Stimulated activated CD4-positive, alpha-beta T cell treated with anti-CD3 and anti-CD28 coated beads, Interleukin-4, amount 100 ng/mL, for 1 hour (primary cell): ENCODE measurements at places on chromosomes 16 and 17.
A peak's percentile ranks its signal among the peaks of the same experiment; 100 is the strongest.

GRCh38 chr17:18258356-18259038 is at the start of gene FLII:
TSS of gene FLII (minus strand) at chr17:18258738. CDS start at chr17:18258690, 48 bp downstream.
- DNase-seq = peak; percentile 70

GRCh38 chr16:57815987-57816745 is 13.9 kb upstream of the KIFC3 start:
- no peak for DNase-seq

DNA sequence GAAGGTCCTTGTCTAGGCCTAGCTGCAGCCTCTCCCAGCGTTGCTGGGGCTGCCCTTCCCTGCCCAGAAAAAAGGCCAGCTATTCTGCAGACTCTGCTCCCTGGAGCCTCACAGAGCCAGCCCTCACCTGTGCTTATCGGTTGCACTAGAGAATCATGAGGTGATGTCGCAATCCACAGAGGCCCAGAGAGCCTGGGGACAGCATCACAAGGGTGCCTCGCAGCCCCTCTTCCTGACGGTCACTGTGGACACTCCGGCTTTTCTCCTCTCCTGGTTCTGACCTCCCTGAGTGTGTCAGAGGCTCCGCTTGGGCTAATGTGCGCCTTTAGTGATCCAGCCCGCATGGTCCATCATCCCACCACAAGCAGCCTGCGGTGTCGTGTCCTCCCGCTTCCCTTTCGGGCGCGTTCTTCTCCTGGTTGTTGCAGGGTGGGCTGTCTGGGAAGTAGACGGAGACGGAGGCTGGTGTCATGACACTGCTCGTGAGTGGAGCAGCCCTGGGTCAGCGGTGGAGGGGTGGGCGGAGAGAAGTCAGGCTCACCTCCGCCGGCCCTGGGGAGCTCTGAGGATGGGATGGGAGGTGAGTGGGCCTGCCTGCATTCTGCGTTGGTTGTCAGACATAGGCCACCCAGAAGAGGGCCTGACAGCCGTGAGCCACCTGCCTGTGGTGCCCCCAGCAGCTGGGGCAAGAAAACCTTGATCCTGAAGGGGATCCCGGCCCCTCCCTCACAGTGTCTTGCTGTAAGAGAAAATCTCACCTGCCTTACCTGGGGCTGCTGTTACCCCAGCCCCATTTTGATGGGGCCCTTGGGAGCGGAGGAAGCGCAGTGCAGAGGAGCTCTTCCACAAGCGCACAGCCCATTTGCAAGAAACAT is 165.9 kb upstream of the CHMP6 start:
- peak; percentile 0 for DNase-seq

GRCh38 chr17:73401911-73402310 is 90.1 kb upstream of the CDC42EP4 start:
- no peak for DNase-seq

- no peak for DNase-seq
Measured at GRCh38 chr17:19728084-19728495, 11.7 kb upstream of the SLC47A2 start.

- DNase-seq = no peak
Measured at GRCh38 chr17:33596899-33597298, 303.8 kb upstream of the ASIC2 start.

DNA sequence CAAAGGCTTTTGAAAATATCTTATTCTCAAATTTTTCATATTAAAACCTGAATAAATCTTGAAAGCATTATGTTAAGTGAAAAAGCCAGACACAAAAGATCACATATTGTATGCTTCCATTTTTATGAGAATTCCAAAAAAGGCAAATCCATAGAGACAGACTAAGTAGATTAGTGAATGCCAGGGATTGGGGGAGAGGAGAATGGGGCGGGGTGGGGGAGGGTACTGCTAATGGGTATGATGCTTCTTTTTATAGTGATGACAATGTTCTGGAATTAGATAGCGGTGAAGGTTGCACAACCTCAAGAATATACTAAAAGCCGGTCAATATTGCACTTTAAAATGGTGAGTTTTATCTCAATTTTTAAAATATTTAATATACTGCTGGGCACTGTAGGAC is 44.0 kb downstream of the XPO6 start:
- DNase-seq = no peak

- no peak for DNase-seq
Measured at GRCh38 chr17:79970576-79971068, 65.0 kb downstream of the TBC1D16 start.

GRCh38 chr17:34360601-34361270 is 2.3 kb downstream of the CCL1 start:
- DNase-seq = no peak

DNA sequence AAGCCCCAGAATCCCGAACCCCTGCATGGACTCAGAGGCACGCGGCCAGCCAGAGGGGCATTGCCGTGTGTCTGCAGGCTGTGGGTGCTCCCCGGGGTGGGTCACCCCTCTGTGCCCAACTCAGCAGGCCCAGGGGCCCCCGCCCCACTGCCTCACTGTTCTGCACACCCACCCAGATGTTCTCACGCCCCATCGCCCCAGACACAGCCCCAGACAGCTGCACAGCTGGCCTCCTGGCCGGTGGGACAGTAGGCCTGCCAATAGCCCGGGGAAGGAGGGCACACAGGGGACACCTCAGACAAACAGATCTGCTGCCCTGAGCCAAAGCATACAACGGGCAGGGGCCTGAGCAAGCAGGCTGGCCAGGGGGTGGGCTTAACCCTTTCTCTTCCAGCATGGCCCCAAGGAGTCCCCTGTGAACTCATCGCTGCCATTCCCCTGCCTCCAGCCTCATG is 27.6 kb upstream of the NXPH3 start:
- no peak for DNase-seq

- no peak for DNase-seq
Measured at GRCh38 chr17:31051506-31051905, 43.3 kb upstream of the NF1 start.

- no peak for DNase-seq
Measured at GRCh38 chr16:67173323-67173722, 3.0 kb downstream of the NOL3 start.
